Muscle of arm (tissue), 14 donors: ENCODE measurements at places on chromosomes 2 and 18. TPM values are rescaled to one million over a fixed set of nuclear protein-coding genes. Genes with fewer than 3 reads are reported as not detected.

The CD8B2 gene
- not detected for polyA plus RNA-seq

- DNase-seq = no peak
Measured at GRCh38 chr18:25490316-25490715, 138.3 kb upstream of the ZNF521 start.

DNA sequence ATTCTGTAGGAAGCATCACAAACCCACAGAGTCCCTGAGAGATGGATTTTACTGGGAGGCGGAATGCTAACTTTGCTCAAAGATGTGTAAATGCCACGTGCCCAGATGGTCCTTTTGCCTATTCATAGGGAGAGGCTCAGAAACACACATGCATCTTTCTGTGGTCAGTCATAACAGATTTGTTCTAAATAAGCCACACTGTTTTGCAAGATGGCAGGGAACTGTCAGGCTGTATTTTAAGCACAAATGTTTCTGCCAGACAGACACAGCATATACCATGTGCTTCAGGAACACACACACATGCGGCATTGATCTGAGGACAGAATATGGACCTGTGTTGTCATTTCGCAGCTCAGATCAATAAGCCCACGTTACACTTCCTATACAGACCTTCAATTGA, 312.0 kb downstream of the GPD2 start:
- DNase-seq = no peak

DNA sequence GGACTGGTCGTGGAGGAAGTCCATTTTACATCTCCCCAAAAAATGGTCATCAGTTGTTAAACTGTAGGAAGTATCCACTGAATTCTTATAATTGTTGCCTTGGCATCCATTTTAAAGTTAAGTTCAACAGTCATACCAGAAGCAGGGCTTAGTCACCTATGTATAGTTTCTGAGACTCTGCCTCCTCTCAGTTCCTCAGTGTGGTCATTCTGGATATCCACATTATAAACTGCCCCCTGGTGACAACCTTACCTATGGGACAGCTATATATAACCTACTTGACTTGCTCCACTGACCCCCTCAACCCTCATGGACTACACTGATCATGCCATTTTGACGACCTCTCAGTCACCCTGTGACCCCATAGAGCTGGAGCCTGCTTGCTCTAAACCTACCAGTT, 617.0 kb downstream of the LRP1B start:
- DNase-seq = no peak

The SERPINB12 gene
- polyA plus RNA-seq = 0.67 TPM
